RKO (cell line): ENCODE measurements at places on chromosomes 2 and 18.

DNA sequence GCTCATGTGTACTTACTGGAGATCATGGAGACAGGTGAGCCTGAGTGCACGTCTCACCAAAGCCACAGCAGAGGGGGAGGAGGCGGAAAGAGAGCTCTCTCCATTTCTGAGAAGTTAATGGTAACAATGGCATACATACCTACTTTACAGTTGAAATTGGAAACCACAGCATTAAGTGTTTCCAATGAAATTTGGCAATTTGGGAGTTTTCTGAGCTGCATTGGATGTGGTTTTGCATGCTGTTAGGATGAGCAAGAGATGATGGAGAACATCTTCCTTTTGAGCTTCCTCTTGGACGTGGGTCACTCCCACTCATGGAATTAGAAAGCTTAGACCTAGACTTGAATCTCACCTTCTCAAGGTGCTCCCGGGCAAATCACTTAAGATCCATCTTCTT, 25.5 kb upstream of the IL37 start:
- DNase-seq: no peak

GRCh38 chr2:79972661-79973060, 331.9 kb downstream of the LRRTM1 start:
- DNase-seq: no peak

GRCh38 chr2:233240897-233241296, 10.6 kb upstream of the ATG16L1 start:
- DNase-seq: no peak

GRCh38 chr2:43853141-43854081, 14.6 kb downstream of the ABCG8 start:
- DNase-seq: no peak

- no peak for DNase-seq
Observed at GRCh38 chr2:188786368-188786841, 187.8 kb upstream of the COL3A1 start.

DNA sequence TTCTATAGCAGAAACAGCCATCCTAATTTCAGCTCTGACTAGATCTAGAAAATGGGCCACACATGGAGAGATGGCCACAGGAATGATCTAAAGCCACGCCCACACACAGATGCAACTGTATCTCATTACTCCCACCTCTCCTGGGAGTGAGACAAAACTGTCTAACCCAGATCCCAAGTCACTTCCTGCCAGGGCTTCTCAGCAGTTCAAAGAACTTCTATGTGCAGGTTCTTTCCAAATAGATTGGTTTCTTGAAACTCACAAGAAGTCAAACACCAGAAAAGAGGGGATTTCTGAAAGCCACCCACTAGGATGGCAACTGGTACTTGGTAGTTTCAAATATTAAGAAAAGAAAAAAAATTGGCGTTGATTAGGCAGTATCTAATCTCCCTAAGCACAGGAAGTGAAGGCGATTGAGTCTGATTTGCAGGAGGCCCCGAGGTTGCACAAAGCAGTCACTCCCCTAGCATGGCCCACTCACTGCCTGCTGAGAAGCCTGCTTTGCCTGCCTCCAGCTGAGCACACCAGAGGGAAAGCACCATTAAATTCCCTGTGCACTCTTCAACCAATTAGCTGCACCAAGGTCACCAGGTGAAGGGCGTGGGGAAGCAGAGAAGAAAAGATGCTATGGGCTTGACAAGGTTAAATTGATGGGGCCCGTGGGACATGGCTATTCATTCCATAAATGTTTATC, 51.1 kb downstream of the PAPOLG start:
- DNase-seq: no peak

DNA sequence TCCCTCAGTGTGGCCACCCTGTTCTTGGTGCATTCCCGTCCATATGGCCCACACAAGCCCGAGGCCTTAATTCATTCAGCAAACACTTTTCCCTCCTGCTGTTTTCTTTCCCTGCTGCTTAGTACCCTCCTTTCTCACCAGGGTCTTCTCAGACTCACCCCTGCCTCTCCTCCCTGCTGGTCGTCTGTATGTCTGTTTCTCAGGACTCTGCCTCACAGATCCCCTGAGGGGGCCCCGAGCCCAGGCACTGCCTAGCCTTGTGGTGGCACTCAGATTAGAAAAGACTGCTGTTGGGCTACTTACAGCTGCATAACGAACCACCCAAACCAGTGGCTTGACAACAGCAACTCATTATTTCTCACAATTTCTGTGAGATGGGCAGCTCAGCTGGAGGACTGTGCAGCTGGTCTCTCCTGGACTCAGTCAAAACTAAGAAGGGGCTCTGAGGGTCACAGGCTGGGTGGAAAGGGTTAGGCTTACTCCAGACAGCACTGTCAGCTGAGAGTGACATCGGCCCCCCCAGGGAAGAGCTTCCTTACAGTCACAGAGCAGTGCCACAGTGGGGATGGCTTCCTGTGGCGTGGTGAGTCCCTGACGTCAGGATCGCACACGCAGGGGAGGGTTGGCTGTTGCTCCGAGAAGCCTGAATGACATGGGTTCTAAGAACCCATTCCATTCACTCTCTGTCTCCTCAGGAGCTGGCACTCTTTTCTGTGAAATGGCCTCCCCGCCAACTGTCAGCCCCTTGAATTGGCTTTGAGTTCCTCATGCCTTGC, 139.0 kb downstream of the UXS1 start:
- no peak for DNase-seq

DNA sequence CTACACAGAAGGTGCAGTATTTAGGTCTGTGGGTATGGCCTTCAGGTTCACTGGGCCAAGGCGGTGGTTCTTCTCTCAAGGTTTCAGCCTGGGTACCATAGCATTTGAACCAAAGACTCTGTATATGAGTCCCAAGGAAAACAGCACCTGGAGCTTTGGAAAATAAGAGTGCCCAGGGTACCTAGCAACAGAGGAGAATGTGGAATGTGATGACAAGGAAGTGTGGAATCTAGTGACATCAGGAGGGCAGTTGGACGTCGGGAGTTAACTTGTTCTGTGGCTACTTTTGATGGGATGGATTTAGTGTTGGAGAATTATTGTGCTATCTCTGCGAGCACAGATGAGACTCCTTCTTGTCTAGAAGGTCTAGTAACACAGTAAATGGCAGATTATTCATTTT, 201.2 kb downstream of the NOL4 start:
- DNase-seq: peak; percentile 3

GRCh38 chr2:224126440-224126839, 87.4 kb upstream of the SERPINE2 start:
- no peak for DNase-seq

DNA sequence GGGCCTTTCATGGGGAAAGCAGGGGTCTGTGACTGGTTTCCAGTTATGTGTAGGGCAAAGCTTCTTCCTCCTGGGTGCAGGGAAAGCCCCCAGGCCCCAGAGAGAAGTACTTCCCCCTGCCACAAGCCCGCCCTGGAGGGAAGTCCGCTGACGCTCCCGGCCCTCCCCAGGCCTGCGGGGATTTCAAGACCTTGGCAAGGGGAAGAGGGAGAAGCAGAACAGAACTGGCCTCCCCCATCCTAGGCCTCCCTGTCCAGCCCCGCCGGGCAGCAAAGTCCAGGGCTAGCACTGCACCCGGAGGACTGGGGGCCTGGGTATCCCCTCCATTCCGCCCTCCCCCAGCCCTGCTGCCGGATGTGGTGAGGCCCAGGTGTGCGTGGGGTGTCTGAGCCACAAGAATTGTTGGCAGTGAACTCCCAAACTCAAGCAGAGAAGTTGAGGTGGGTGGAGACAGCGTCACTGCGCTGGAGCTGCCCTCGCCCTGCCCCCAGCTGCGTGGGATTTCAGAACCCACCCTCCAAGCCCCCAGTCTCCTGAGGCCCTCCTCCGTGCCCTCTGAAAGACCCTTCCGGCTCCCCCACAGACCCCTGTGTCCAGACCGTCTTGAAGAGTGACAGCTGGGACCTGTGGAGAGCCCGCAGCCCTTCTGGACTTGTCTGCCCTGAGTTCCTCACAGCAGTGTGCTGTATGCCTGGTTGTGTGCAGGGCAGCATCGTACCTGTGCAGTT, 1.1 kb upstream of the DUSP2 start:
- no peak for DNase-seq

DNA sequence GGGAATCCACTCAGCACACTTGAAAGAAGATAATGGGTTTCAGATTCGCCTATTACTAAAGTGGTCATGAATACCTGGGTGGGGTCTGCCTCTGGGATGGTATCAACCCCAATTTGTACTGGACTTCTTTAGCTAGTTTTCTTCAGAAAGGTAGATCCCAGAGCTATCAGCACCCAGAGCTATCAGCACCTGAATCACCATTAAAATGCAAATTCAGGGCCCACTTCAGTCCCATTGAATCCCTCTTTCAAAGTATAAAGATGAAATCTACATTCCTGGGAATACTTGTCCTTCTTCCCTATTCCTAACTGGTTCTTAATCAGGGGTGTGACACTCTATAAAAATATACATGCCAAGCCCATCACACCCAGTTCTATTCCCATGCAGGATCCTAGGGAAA, 914.3 kb downstream of the DCC start:
- no peak for DNase-seq

GRCh38 chr18:45879681-45880655, 54.5 kb downstream of the SIGLEC15 start:
- peak; percentile 13 for DNase-seq

- no peak for DNase-seq
Observed at GRCh38 chr2:96927405-96928171, 57.7 kb upstream of the SEMA4C start.

GRCh38 chr2:120826716-120827410, 91.2 kb downstream of the GLI2 start:
- DNase-seq: no peak

GRCh38 chr18:3605486-3605952, 155.5 kb downstream of the TGIF1 start:
- peak; percentile 68 for DNase-seq

DNA sequence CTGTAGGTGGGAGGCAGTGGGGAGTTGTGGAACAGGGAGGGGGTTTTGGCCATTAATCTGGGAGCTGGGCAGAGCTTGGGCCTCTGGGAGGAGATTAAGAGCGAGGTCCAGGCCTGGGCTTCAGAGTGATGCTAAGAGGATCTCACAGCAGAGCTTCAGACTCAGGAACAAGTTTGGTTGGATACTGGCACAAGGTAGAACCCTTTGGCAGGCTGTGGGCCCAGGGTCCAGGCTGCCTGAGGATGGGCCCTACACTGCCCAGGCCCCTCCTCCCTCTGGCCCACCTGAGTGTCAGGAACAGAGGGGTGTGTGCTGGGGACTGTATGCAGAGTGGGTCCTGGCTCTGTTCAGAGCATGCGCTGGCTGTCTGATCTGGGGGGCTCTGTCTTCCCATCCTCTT, 334.9 kb downstream of the CYP26B1 start:
- DNase-seq: no peak

DNA sequence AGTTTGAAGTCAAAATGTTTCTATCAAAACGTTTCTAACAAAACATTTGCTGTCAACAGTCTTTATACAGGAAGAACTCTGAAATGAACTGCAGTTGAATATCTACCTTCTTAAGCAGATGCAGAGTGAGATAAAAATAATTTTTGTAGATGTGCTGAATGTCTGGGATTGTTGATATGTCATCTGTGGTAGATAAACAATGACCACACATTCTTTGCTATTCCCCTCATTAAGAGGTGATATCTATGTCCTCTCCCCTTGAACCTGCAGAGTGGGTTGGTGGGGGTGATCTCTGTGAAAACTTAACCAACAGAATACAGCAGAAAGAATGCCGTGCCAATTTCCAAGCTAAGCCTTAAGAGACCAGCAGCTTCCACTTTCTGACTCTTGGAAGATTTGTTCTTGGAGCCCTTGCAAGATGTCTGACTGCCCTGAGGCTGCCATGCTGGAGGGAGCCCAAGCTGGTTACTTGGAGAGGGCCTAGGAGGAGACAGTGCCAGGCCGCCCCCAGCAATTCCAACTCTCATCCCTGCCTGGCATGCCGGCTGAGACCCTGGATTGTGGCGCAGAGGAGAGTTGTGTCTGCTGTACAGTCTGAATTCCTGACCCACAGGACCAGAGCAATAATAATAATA, 80.8 kb downstream of the COLEC12 start:
- no peak for DNase-seq

DNA sequence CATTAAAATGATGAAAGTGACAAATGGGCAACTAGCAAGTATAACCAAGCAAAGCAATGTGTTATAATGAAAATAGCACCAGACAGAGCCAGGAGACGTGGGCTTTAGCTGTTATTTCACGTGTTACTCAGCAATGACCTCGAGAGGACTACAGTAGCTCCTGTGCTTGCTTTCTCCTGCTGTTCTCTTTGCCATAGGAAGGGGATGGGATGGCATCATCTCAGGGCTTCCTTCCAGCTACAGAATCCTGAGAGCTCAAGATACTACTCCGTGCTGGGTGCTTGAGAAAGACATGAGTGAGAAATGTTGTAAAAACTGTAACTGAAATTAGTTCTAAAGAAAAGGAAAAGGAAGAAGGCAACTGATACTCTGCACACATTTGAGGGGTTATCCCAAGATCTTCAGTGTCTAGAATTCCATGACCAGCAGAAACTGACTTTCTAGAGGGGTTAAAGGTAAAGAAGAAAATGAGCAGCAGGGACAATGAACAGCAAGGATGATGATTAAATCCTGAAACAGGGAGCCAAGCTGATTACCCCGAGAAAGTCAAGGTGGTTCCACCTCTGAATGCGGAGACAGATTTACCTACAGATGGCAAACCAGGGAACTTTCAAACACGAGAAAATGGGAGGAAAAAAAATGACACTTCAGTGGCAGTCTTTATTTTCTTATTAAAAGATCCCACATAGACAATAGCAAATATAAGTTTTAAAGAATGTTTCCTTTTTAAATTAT, 33.4 kb downstream of the GAREM1 start:
- no peak for DNase-seq

DNA sequence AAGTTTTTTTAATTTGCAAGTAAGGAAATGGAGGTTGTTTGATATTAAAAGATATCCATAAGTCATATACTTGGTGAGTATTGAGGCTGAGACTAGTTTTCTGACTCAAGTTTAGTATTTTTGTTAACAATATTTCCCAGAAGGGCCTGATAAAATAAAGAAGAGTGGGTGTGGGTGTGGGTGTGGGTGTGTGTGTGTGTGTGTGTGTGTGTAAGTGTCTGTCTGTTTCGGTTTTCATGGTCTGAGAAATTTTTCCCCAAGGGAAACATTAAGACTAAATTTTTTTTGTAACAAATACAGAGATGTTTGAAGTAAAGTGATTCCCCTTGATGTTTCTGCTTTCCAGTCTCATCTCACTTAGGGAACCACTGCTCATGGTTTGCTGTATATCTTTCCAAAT, 36.5 kb downstream of the PPM1B start:
- DNase-seq: no peak

- no peak for DNase-seq
Observed at GRCh38 chr2:199744724-199745123, 106.3 kb downstream of the FTCDNL1 start.

DNA sequence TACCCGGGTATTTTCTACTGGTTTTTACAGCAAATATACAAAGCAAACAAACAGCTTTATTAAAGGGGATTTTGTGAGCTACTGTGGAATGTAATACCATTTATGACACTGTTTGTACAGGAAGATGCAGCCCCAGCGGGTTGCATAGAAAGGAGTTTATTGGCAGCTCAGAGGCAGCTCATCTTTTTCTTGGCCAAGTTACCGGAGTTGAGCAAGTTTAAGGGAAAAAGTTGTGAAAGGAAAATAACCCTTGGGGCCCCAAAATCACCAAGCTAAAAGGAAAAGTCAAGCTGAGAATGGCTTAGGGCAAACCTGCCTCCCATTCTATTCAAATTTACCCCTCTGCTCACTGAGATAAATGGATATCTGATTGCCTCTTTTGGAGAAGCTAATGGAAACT, 60.8 kb downstream of the MOB4 start:
- no peak for DNase-seq

- DNase-seq: no peak
Observed at GRCh38 chr2:3341336-3341735, 36.3 kb downstream of the EIPR1 start.
